ENCODE measurements at places on chromosomes 6 and 20. TPM values are rescaled to one million over a fixed set of nuclear protein-coding genes. Genes with fewer than 3 reads are reported as not detected.

PXDC1 gene
- 27.3 TPM for total RNA-seq

GRCh38 chr6:17015551-17016381 lies 86.1 kb upstream of the STMND1 start:
- DNase-seq: no peak

DNA sequence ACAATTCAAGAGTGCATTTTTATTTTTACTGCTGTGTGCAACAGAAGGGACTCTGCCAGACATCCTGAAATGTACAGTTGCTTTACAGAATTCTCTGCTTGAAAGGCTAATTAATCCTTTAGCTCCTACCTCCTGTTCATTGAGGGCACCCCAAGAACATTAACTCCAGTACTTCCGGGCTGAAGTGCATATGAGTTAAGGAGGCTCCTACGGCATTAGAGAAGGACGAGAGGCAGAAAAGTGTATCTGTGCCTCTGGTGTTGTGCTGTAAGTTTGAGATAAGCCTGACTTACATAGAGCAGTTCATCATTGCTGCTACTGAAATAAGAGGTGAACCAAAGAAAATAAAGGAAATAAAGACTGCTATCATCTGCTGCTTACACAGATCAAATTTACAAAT lies 609.3 kb upstream of the ADGRB3 start:
- DNase-seq: no peak

STMND1 gene
- not detected for total RNA-seq

GRCh38 chr6:41132254-41132653 lies 21.9 kb downstream of the TREML1 start:
- DNase-seq: no peak

FLRT3 gene
- 50.4 TPM for total RNA-seq

- DNase-seq: no peak
These were observed 3.0 kb upstream of the NCOA7 start for GRCh38 chr6:125787791-125788190.

GRCh38 chr6:72132851-72133250 lies 246.5 kb downstream of the RIMS1 start:
- DNase-seq: no peak

GRCh38 chr20:43739148-43739749 lies 12.4 kb upstream of the GTSF1L start:
- no peak for DNase-seq

GRCh38 chr6:159966339-159966738 lies 2.5 kb upstream of the IGF2R start:
- DNase-seq: no peak

- no peak for DNase-seq
These were observed 1091.1 kb upstream of the GJE1 start for GRCh38 chr6:141041596-141042087.

PTCRA gene
- not detected for total RNA-seq

- DNase-seq: no peak
These were observed 87.5 kb upstream of the NAA20 start for GRCh38 chr20:19929481-19930145.

- DNase-seq: no peak
These were observed 38.3 kb upstream of the HMGCLL1 start for GRCh38 chr6:55617272-55617671.

GRCh38 chr6:36309900-36310299 lies 26.8 kb downstream of the BNIP5 start:
- DNase-seq: no peak

DNA sequence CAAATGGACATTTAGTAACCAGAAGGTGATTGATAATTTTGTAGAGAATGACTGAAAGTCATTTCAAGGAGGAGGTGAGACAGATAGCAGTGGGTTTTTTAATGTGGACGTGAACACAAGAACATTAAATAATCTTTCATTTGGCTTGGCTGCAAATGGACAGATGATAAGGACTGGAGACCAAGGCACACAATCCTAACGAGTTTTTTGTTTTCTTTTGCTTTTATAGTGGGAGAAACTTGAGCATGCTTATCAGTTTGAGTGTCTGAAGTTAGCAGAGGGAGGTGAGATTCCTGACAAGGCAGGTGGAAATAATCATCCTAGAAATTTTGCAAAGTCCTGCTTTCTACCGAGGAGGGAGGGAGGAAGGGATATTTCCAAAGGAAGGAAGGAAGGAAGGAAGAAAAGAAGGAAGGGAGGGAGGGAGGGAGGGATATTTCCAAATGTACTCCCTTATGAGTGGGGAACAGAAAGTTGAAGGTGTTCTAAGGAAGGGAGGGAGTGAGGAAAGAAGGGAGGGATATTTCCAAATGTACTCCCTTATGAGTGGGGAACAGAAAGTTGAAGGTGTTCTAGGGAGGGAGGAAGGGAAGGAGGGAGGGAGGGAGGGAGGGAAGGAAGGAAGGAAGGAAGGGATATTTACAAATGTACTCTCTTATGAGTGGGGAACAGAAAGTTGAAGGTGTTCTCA lies 63.1 kb downstream of the RNF217 start:
- no peak for DNase-seq

DNA sequence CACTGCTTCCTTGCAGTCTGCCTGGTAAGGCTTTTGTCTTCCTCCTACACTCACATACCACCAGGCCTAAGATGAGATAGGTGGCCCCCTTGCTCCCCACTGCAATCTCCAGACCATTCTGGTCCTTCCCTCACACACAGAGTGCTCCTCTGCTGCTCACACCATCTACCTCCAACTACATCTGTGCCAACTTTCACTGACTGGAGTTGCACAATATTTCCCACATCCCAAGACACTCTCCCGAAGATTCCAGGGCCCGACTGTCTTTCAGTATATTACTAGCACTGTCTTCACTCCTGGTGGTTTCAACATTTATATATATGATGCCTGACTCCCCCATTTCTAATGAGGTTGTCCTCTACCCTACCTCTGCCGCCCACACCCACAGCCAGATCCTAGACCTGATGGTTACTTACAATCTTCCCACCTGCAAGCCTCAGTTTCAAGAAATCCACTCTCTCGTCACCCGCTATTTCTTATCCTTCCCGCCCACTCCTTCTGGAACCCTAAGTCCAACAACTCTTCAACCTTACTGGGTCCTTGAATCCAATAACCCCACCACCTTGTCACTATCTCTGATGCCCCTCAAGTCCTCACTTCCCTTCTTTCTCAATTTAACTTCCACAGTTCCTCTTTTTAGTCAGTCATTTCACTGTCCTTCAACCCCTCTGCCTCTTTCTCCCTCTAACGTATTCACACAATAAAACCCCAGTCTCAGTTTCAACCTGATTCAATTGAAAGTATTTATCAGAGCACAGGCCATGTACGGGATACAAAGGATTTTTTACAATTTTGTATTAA lies 21.6 kb downstream of the RALGAPA2 start:
- no peak for DNase-seq

DNA sequence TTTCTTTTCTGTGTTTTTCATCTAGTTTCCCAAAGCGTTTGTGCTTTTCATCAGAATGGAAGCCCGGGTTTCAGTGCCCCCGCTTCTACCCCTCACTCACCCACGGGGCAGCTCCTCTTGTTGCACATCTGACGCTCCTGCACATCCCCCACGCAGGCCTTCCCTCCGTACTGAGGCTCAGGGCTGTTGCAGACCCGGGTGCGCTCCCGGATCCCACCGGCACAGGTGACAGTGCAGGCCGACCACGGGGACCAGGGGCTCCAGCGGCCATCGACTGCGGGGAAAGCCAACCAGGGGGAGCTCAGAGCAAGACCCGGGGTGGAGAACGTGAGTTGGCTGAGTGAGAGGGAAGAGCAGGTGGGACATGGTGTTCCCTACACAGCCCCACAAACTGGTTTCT lies 19.0 kb downstream of the THBS2 start:
- no peak for DNase-seq

DNA sequence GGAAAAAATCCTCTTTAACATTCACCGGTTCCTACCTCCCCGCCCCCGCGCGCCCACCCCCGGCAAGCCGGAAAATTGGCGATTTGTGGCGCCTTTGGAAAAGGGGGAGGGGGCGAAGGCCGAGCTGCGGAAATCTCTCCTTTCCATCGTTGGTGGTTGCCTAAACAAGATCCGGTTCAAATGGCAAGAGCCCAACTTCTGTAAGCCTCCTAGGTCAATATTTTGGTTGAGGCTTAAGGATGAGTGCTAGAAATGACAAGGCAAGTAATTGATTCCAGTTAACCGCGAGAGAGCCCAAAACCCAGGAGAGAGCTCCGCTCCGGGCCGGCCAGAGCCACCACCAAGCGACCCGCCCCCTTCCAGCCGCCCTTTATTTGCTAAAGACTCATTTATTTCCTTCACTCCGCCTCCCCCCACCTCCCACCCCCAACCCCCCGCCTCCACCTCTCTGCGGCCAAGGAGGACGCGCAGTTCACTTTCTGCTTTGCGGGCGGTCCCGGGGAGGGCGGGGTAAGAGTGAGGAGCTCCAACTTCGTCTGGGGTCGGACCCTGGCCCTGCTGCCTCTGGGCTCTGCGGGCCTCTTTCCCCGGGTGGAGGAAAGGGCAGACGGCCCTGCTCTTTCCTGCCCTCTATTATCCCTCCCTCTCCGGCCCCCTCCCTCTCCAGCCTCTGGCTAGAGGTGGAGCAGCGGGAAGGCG lies 838 bp upstream of the NKX2-2 start:
- no peak for DNase-seq

UST gene
- 25.0 TPM for total RNA-seq

DNA sequence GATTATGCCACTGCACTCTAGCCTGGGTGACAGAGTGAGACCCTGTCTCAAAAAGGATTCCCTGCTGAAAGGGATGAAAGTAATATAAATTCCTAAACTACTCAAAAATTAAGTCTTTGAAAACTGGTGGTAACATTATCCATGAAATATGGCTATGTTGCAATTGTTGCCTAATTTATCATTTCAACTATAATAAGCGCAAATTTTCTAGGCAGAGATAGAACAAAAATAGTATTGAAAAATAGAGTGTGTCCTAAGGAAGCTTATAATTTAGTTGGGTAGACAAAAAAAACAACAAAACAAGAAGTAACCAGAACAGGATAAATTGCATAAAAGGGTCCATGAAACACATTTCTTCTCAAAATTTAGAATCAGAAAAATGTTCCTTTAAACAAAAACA lies 68.0 kb downstream of the FKBP5 start:
- DNase-seq: no peak

Data from skin of body (tissue), 3 donors.